ENCODE measurements at places on chromosomes 11 and 22.

DNA sequence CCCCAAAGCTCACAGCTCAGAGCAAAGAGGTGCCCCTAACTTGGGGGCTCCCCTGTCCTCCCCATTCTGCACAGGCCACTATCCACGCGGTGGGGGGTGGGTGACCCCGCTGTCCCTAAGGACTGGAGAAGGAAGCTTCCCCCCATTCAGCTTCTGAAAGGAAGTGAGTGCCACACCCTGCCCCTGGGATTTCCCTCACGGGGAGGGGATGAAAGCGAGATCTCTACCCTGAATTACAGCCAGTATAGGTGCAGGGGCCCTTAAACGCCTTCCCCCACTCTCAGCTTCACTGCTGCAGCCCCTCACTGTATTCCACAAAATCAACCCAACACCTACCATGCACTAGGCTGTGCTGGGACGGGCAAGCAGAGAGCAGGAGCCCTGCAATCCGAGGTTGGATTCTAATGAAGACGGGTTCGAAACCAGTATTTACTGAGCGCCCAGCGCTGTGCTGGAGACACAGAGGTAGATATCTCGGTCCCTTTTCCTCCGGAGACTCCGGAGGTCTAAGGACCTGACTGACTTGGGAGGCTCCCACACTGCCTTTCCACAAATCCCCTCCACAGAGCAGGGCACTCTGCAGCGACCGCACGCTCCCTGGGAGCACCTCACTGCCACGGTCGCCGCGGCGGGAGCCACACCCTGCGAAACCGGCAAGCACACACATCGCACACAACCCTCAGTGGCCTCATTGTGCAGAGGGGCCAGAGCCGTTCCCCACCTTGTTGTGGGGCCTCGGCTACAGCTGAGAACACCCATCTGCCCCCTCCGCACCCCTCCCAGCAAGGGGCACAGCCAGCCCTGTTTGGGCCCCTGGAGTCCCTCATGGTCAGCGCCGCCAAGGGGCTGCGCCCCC lies 1.8 kb downstream of the AHNAK start:
- no peak for DNase-seq

- DNase-seq = peak; percentile 43
These were observed at the start of gene SMTN for GRCh38 chr22:31080848-31081649. Gene SMTN, plus strand, starts transcription at chr22:31081318. Its CDS starts 1,941 bp downstream, at chr22:31083259.

- no peak for DNase-seq
These were observed 21.5 kb upstream of the NRIP3 start for GRCh38 chr11:9025101-9025850.

GRCh38 chr11:78570031-78570430 lies 4.6 kb downstream of the NARS2 start:
- no peak for DNase-seq

GRCh38 chr11:63551889-63552266 lies 11.3 kb downstream of the PLAAT2 start:
- no peak for DNase-seq

- no peak for DNase-seq
These were observed 115.7 kb downstream of the ABTB2 start for GRCh38 chr11:34242037-34242625.

DNA sequence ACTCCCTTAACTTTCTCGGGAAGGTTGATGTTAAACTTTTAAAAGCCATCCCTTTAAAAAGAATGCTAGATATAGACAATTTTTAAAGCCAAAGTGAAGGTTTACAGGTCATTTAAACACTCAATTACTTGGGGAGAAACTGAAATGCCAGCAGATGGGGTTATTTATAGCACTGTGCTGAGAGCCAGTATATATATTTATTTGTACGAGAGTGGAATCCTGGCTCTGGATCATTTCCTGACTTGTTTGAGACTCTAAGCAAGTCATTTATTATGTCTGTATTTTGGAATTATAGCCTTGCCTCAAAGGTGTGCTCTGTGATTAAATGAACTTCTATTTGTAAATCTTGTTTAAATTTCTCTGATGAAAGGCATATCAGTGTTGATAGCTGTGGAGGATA lies 6.8 kb upstream of the ZBED5 start:
- DNase-seq = no peak

DNA sequence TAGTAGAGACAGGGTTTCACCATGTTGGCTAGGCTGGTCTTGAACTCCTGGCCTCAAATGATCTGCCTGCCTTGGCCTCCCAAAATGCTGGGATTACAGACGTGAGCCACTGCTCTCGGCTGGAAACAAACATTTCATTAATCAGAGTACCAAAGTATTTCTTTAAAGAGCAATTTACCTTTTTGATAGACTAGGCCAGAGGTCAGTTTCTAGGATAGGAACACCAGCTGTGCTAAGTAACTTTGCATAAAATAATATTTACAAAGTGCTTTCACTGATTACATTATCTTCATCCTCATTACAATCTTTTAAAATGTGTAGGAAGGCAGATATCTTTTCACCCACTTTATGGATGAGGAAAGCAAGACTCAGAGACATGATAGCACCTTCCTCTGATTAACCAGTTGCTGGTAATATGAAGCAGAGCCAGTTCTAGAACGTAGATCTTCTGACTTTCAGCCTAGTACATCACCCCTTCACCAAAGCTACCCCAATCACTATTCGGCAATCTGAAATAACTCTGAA lies 355.2 kb downstream of the SOX6 start:
- DNase-seq = peak; percentile 41

DNA sequence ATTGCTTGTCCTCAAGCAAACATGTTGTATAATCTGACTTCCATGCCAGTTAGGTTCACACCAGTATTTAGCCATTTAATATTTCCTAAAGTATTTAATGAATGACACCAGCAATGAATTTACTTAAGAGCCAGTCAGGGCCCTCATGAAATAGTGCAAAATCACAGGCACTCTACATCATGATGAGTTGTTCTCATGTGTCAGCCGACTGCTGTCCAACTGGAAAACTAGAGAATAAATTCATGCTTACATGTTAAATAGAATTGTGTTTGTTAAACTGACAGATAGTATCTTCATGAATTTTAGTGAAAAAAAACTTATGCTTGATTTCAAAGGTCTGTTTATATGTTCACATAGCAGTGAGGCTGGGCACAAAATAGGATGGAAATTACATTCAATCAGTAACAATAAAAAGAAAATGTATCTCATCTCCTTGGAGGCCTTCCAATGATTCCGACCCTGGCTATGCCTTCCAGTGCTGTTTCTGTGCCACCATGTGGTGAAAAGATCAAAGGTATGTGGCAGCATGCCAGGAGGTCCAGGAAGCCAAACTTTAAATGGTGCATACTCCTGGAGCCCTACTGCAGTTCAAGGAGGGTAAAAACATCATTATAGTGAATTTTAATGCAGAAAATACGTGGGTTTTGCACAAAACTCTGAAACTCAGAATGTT lies 45.2 kb downstream of the CTSC start:
- DNase-seq = no peak

DNA sequence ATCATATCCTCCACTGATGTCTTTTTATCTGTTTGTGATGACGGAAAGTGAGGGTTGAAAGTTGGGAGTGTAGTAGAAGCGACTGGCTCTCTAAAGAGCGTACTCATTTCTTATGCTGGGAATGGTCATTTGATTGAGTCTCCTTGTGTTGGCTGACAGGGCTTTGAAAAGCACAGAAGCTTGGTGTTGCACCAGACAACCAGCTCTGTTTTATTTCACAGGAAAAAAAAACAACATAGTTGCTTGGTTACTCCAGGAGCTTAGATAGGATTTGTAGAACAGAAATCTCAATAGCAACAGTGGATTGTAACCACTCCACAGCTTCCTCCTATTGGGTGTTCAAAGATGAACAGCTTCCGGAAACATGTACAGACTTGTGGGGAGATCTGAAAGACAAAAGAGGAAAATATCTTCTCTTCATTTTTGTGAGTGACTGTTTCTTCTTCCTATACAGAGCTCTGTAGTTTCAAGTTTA lies 2.7 kb downstream of the RBM14 start:
- DNase-seq = no peak

GRCh38 chr11:61891331-61892084 lies at the start of gene FADS3:
Gene FADS3, minus strand, starts transcription at chr11:61891545. Its CDS starts 164 bp downstream, at chr11:61891381.
- DNase-seq = peak; percentile 75

- no peak for DNase-seq
These were observed 1.4 kb downstream of the TSPAN4 start for GRCh38 chr11:843818-844692.

DNA sequence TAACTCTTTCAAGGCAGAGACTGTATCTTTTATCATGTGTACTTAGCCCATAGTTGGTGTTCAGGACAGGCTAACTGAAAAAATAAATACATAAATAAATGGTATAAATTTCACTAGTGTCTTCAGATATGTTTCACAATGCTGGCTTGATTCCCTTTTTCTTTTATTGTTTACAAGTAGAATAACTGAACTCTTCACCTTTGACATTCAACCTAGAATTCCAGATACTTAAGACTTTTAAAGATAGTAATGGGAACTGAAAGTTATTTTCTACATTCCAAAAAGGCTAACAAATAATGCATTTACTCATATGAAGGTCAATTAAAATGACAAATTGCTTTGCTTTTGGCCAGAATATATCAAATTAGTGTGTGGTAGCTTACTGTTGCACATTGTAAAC lies 411.3 kb upstream of the TENM4 start:
- no peak for DNase-seq

- DNase-seq = no peak
These were observed 1.4 kb upstream of the APOA5 start for GRCh38 chr11:116792869-116793771.
